ENCODE measurements at places on chromosomes 6 and 20. TPM values are rescaled to one million over a fixed set of nuclear protein-coding genes. Genes with fewer than 3 reads are reported as not detected.

GRCh38 chr6:4822476-4822875 is 46.3 kb downstream of the CDYL start:
- no peak for DNase-seq

- DNase-seq, result no peak
Measured at GRCh38 chr6:108820006-108820405, 28.2 kb upstream of the ARMC2 start.

DNA sequence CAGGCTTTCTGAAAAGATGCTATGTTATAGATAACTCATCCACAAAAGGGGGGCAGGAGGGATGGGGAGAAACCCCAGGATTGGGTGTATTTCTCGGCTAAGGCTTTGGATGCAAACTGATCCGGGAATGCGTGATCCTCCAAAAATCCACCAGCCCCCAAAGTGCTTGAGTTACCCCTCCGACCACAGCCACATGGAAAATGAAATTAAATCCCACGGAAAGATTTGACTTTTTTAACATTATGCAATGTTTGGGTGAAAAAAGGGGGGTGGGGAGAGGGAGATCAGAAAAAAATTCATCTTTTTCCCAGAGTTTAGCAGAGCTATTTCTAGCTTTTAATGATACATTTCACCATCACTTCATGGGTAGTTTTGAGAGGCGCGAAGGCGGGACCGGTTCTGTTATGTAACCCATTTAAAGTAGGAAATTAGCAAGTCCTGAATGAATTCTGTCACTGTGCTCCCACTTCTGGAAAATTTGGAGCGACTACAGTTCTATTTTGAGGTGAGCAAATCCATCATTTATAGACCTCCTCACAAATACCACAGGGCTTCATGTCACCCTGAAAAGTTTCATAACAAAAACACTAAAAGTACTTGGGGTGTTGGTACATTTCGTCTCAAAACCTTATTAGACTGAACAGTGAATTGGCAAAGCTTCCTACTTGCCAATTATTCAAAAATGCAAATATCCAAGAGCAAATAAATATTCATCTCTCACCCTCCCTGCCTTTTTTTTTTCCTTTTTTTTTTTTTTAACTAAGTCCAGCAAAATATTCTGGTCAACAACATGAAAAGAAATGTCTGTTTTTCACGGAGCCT is 51.9 kb upstream of the NFATC2 start:
- no peak for DNase-seq

DNA sequence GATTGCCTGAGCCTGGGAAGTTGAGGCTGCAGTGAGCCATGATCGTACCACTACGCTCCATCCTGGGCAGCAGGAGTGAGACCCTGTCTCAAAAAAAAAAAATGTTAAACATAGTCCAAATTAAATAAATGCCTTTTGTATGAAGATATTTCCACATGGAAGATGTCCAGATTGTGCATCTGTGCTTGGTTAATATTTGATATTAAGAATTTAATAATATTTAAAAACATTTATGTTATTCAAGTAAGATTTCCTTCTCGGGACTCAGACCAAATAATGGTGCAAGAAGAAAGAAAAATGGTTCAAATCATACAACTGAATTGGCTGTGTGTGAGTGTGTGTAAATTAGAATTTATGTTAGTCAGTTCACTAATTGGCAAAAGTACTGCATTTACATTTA is 202.5 kb downstream of the TBC1D7 start:
- DNase-seq, result no peak

DNA sequence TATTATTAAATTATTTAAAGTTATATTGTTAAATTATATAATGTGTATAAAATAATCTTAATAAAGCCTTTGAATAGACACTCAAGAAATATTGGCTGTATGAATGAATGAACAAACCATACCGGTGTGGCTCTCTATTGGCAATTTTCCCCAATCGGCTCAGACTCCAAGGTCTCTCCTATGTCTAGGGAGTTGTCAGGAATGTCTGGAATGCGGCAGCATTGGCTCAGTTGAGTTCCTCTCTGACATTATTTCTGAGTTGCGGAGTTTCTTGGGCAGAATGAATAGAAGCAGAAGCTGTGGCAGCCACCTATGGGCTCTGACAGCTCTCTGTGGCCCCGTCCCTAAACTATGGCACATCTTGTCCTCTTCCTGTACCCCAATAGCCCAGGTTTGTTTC is 111.0 kb downstream of the SOBP start:
- DNase-seq, result no peak

Gene AGER
- total RNA-seq, result 1.5 TPM

Gene IL20RA
- 71.5 TPM for total RNA-seq

DNA sequence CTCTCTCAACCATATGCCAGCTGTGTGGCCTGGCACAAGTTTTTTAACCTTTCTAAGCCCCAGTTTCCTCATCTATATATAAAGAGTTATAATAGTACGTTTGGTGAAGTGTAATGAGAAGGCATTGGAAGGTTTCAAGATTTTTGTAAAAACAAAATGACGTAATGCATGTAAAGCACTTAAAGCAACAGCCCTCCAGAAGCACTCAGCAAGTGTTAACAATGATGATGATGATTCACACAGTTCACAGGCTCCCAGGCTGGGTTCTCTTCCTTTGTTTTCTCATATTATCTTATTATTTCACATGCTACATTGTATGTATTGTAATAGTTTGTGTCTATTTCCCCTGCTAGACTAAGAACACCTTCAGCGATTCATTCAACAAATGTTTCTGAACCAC is 6.2 kb downstream of the CEP250 start:
- DNase-seq, result no peak

Gene CD40
- total RNA-seq, result 20.8 TPM

DNA sequence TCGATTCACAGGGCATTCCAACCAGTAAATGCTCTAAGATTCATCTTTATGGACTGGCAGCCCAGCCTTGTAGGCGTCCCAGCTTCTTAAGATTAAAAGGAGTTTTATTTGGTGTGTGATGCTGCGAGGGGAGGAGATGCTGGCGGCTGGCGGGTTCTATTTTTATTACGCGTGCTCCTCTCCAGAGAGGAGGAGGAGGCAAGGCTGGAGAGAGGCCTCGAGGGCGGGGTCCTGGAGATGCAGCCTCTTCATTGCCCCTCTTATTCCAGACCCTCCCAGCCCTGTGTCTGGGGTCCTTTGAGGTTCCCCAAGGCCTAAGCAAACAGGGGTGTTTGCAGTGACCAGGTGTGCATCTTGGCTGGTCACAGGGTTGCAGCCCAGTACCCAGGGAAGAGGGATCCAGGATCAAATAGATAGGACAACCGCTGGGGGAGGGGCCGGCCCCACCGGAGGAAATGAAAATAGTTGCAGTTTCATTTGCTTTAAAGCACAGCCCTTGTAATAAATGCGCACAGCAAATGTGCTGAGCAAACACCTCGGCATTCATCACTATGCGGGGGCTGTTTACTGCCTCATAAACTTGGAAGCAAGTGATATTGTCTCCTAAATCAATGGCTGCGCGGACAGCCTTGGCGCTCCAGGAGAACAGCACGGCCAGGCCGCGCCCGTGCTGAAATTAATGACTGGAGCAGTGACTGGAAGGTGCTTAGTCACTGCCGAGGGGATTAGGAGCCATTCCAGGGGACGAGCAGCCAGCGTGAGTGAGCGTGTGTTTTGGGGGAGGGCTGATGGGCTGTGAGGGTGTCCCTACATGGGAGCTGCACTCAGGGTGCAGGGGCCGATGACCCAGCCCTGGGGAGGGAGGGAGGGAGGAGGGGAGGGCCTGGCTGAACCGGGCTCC is 83.0 kb downstream of the TMEM242 start:
- peak; percentile 82 for DNase-seq

DNA sequence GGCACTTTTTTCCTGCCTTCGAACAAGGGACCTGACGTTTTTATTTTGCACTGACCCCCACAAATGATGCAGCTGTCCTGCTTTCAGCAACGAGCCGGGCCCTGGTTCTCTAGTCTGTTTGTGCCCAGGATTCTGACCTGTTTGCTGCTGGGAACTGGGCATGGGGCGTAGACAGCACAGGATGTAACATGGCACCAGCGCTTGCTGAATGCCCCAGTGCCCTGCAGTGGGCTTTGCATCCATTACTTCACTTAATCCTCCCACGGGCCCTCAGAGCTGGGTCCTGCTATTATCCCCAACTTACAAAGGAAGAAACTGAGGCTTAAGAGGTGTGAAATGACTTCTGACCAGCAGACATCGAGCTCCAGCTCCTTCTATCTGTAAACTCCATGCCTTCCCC is 80.4 kb upstream of the PMEPA1 start:
- DNase-seq, result peak; percentile 56

DNA sequence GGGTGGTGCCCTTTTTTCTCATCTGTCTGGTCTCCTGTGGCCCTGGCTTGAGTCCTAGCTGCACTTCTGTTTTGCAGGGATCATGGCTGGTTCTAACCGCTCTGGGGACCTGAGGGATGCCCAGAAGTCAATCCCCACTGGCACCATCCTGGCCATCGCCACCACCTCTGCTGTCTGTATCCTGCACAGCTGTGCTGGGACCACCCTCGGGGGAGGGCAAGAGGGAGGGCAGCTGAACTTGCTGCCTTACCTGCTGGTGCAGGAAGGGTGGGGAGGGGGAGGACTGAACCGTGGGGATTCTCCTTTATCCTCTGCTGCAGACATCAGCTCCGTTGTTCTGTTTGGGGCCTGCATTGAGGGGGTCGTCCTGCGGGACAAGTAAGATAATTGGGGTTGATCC is 14.5 kb downstream of the SLC12A5 start:
- no peak for DNase-seq

GRCh38 chr6:139198529-139199288 is 63.8 kb downstream of the HECA start:
- DNase-seq, result no peak

GRCh38 chr6:124158024-124158423 is 354.4 kb downstream of the NKAIN2 start:
- DNase-seq, result no peak

GRCh38 chr20:59808729-59809381 is 124.6 kb downstream of the SYCP2 start:
- peak; percentile 45 for DNase-seq

DNA sequence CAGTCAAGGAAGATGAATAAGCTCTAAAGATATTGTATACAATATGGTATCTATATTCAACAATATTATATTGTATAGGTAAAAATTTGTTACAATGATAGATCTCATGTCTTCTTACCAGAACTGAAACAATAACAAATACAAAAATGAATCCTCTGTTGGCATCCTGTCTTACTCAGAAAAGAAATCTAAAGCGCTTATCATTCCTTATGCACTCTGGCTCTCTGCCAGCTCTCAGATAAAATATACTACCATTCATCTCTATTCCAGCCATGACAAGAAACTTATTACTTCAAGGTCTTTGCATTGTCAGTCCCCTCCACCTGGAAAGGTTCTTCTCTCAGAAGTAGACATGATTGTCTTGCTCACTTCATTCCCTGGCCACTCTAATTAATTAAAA is 138.6 kb downstream of the THEMIS start:
- no peak for DNase-seq

Gene PRICKLE4
- total RNA-seq, result not detected

- DNase-seq, result no peak
Measured at GRCh38 chr6:117265410-117266256, at the start of gene VGLL2. TSS of gene VGLL2 (plus strand) at chr6:117265558. CDS start at chr6:117265764, 206 bp downstream.

- no peak for DNase-seq
Measured at GRCh38 chr20:6579824-6580223, 187.7 kb upstream of the BMP2 start.

- DNase-seq, result no peak
Measured at GRCh38 chr20:57090590-57091560, 175.6 kb downstream of the BMP7 start.

Gene CDSN
- total RNA-seq, result 350 TPM

DNA sequence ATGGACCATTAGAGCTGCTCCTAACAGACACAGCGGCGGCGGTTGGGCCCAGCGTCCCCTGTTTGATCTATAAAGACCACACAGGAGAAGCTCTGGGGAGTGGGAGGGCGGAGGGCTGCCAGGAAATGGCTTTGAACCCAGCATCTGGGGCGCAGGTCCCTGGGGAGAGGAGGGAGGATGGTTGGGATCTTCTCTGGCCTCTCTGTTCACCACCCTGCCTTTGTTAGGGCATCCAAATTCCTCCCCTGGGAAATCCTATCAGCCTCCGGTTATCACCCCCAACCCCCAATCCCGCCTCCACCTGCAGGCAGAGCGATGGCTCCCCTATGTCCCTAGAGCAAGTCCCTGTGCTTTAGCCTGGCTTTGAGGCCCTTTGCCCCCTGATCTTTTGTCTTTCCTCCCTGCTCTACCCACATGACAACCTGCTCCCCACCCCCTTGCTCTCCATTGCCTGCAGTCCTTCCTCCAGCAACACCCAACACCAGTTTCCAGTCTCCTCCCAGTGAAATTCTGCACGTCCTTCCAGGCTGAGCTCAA is 7.1 kb downstream of the XKR7 start:
- DNase-seq, result no peak

- DNase-seq, result no peak
Measured at GRCh38 chr20:17636523-17637412, 45.3 kb downstream of the RRBP1 start.

DNA sequence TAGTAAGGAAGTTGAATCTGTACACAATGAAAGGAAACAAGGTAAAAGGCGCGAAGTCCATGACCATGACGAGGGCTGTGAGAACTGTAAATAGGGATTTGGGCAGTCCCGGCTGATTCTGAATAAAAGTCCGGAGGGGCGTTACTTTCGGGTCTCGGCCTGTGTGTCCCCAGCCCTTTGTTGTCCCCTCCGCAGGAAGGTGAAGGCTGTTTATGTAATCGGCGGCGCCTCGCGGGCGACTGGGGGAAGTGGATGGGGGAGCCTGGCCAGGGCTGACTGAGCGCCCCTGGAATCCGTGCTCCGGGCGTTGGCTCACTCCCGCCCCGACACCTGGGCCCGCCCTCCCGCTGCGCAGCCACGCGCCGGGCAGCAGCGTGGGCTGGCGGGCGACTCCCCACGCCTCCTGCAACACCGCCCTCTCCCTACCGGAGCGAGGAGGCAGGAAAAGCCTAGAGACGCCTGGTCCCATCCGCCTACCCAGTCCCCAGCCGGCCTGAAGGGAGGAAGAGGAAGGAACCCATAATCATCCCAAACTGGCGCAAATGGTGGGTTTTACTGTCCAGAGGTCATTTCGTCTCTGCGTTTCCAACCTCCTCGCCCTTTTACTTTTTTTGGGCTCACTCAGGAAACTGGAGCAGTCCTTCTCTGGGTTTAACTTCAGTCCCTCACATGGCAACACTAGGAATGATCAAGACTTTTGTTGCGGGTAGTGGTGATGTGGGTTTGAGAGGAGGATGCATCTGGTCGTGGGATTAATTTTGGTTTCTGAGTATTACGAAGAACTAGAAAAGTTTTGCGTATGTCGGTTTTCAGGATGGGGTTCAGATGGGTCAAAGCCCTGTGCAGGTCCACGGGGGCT is 12.1 kb downstream of the TRIM31 start:
- DNase-seq, result peak; percentile 65

DNA sequence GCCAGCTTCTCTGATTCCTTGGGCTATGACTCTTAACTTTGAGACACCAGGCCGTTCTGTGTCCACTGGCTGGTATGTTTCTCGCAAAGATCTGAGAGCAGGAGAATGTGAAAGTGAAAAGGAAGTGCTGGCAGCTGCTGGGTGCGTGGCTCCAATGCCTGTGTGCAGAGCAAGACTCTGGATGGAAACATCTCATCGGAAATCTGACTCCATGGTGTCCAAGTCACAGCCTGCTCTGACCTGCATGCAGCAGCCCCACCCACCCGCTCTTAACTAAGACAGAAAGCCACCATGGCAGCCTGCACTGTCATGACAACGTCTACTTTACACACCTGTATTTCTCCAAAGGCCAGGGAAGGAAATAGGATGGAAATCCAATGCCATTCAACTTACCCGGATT is 66.3 kb upstream of the MPC1 start:
- no peak for DNase-seq

Data from suprapubic skin (tissue), 4 donors.